ENCODE measurements at places on chromosomes 12 and 14.

GRCh38 chr14:59543873-59544272 lies 32.7 kb downstream of the CCDC175 start:
- H3K36me3 ChIP-seq: no peaks in the 10 kb centered on the region
- DNase-seq: no peak
- H3K27ac ChIP-seq: no peak overlapping the region
- no peaks in the 10 kb centered on the region for H3K27me3 ChIP-seq
- H3K4me3 ChIP-seq: no peak overlapping the region

- no peaks in the 10 kb centered on the region for H3K36me3 ChIP-seq
- DNase-seq: peak; percentile 79
- H3K4me3 ChIP-seq: no peak overlapping the region
- H3K27me3 ChIP-seq: no peaks in the 10 kb centered on the region
- H3K4me1 ChIP-seq: no peaks in the 10 kb centered on the region
Observed at GRCh38 chr14:74867673-74868072, 8.3 kb downstream of the PROX2 start.

DNA sequence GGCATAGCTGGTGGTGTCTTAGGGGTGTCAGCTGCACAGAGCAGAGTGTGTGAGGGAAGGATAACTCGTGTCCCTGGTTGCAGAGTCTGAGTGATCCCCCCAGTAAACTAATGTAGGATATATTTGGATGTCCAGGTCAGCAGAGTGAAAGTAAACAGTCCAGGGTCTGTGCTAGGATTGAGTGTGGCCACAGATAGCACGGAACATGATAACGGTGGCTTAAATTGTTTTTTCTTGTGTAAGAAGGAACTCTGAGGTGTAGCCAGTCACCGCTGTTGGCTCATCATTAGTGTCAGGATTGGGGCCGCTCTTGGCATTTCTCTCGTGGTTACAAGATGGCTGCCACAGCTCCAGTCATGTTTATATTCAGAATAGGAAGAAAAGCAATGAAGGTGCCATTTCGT lies 97.3 kb downstream of the DERA start:
- no peaks in the 10 kb centered on the region for H3K36me3 ChIP-seq
- H3K4me3 ChIP-seq: no peak overlapping the region

DNA sequence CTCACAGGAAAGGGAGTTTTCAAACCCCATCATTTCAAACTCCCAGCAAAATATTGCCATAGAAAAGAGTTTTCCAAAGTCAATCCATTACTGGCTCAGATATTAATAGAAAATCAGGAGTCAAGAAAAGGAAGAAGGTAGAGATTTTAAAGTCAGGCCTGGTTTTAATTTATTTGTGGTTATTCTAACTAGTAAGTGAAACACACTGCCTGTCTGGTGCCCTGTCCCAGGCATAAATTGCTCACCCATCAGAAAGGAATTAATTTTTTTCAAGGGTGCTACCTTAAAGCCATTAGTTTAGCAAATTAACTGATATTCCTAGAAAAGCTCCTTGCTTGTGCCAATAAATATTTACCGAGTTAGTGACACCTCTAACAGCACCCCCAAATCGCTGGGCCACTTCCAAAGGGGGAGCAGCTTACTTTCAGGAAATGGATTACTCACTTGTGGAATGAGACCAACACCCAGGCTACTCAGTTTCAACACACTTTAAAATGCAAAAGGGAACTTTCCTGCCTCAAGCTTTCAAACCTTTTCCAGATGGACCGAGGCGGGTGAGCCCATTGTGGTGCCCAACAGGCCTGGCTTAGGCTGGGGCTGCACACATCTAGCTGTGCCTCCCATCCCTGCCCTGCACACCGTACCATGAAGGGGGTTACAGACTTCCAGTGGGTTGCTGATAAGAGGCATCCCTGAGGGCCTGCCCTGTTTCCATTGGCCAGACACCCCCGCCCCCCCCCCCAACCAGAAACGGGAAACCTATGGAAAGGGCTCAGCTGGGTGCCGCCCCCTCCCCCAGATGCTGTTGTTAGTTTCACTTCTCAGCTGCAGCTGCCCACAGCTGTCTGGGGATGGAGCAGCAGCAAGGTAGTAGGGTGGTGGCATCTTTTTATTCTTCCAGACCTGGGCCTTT lies 117.2 kb downstream of the SAMD4A start:
- peak overlapping the region; percentile 86 for H3K27ac ChIP-seq
- H3K4me3 ChIP-seq: no peak overlapping the region
- H3K4me1 ChIP-seq: peaks cover 86% of the 10 kb centered on the region

Measured in right atrium auricular region (tissue), 2 donors.